ENCODE measurements at places on chromosomes 16 and 17.

GRCh38 chr16:34054137-34054536, 594.7 kb downstream of the TP53TG3F start:
- no peak for DNase-seq

DNA sequence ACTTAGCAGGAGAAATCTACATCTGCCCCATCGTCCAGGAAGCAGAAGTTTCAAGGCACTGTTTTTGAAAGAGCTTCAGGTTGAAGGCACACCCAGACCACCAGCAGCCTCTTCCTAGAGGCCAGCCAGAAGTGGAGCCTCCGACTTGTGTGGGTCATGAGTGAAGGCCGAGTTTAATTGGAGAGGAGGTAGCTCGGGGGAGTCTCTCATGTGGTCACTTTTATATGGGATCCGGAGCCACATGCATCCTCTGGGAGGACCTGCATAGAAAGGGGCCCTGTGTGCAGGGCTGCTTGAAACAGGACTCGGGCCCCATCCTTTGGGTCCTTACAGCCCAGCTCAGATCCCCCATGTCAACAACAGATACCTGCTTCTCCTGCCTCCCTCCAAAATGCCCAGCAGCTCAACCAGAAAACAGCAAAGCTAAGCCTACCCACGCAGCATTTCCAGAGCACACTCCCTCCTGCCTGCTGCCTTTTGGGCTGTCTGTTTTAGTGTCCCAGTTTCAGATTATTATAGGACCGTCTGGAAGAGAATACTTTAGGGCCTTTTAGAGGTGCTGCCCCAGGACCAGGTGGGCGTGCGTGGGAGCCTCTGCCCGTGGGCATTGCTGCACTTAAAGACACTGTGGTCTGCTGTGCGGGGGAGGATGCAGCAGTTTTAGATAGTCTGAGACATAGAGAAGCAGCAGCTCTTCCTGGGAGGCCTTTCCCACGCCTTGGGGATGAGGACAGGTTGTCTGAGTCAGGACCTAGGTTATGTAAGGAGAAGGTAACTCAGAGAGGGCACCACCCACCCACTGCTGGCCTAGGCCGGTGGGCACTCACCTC, 29.5 kb downstream of the MPRIP start:
- DNase-seq = no peak

DNA sequence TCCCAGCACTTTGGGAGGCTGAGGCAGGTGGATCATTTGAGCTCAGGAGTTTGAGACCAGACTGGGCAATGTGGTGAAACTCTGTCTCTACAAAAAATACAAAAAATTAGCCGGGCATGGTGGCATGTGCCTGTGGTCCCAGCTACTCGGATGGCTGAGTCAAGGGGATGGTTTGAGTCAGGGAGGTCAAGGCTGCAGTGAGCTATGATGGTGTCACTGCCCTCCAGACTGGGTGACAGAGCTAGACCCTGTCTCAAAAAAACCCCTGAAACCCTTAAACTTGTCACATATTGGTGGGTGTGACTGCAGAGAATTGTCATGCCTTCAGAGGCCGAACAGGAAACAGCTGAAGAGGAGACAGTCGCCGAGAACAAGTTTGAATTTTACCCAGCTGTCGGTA, 13.4 kb downstream of the RPTOR start:
- DNase-seq = no peak

DNA sequence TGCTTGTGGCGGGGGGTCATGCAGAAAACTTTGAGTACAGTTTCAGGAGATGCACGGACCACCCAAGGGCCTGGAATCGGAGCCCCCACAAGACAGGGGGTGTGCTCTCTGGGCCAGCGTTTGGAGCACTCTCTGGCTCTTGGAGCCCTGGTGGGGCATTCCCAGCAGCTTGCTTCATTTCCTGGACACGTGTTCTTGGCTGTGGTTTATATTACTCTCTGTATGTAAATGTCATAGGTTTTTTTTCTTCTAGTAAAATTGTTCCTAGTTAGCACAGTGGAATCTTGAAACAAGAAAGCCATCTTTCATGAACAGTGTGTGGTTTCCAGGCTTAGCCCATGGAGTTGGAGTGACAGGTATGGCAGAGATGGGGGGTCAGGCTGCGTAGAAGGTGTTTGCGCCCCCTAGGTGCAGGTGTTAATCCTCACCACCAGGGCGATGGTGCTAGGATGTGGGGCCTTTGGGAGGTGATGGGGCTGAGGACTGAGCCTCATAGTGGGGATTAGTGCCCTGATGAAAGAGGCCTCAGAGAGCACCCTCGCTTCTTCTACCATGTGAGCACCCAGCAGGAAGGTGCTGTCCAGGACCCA, 79.8 kb downstream of the JPH3 start:
- peak; percentile 38 for DNase-seq

DNA sequence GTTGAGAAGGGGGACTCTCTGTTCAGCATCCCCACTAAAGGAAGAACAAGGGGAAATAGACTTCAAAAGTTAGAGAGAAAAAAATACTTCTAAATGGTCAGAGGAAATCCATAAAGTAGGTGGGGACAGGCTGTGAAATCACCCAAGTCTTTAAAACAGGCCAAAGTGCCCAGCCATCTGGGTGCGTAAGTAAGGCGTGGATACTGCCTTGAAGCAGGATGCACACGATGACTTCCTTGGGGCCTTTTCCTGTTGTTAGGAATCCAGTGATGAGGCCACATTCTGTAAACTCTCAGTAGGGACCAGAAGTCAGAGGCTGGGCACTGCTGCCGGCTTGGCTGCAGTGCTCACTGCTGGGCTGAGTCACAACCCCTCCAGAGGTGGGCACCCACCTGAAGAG, 9.2 kb downstream of the AXIN2 start:
- peak; percentile 11 for DNase-seq

DNA sequence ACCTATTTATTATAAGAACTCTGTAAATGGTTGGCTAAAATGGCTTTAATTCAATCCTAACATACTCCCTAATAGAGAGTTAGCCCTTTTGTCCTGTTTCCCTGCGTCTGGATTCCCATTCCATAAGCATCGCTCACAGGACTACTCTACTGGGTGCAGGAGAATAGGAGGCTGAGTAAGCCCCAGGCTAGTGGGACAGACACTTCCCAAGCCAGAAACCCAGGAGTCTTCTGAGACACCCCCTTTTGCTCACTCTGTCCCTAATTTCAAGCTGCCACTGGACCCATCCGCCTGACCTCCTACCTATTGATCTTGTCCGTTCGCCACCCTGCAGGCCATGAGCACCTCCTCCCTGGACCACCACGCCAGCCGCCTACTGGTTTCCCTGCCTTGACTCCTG, 16.7 kb upstream of the TOB1 start:
- no peak for DNase-seq

DNA sequence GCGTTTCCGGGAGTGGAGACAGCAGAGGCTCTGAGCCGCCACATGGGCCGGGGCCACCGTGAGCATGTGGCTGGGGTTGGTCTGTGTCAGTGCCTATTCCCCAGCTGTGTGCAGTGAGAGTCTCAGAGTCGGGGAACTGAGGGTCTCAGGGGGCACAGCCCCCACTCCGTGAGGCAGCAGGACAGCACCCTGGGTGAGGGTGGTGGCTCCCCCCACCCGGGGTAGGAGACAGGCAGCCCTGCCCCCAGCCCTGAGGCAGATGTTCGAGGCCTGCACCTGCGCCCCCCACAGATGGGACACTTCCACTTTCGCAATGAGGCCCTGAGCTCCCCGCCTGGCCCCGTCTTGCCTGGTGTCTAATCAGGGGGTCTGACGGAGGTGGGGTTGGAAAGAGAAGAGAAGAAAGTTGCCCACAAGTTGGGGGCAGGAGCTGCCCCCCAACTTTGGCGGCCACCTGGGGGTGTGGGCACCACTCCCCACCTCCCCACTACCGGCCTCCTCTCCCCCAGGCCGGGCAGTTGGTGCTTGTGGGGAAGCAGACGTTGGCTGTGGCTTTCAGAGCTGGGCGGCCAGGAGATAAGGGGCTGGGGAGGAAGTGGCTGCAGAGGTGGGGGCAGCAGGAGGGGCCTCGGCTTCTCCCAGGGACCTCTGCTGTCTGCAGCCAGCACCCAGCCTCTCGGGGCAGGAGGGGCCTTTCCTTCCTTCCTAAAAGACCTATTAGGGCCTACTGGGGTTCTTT, 1.8 kb upstream of the CBFA2T3 start:
- DNase-seq = no peak

GRCh38 chr17:4004517-4005295, 40.5 kb upstream of the ATP2A3 start:
- no peak for DNase-seq

GRCh38 chr16:85363881-85364280, 249.2 kb upstream of the GSE1 start:
- no peak for DNase-seq

- DNase-seq = no peak
Observed at GRCh38 chr16:19757026-19757425, 39.0 kb downstream of the IQCK start.

- no peak for DNase-seq
Observed at GRCh38 chr17:13429201-13429600, 172.5 kb downstream of the HS3ST3A1 start.

- no peak for DNase-seq
Observed at GRCh38 chr17:41987642-41988041, 21.0 kb downstream of the CNP start.

DNA sequence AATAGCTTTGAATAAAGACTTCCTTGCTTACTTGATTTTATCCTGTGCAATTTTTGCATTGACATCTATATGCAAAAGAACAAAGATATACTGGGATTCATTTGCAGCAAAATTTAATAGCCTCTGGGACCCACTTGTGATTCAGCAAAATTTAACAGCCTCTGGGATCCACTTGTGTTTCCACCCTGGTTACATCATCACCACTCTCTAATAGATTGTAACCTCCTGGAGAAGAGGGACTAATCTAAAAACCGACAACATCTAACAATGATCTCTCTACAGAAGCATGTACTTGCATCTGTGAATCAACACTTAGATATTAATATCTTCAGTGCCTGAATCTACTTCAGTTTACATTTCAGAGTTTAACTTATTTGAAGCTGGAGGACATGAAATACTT, 202.0 kb upstream of the CPHXL start:
- no peak for DNase-seq

DNA sequence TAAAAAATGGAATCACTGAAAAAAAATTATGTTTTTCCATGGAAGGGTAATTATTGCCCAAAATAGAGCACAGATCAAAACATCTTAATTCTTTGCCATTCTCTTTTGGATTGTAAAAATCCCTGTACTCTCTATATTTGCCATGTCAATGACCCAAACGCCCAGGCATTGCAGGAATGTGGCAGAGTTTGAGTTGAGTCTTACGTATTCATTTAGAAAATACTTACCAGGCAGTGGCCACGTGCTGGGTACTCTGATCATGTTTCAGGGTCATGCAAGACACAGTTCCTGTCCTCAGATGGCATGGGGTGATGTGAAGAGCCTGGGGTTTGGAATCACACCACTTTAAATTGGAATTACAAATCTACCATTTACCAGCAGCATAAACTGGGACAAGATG, 267.7 kb downstream of the ABCC12 start:
- DNase-seq = no peak

- DNase-seq = no peak
Observed at GRCh38 chr17:74686761-74687160, 26.0 kb downstream of the CD300LF start.
